ENCODE measurements at places on chromosomes 1 and 21. TPM values are rescaled to one million over a fixed set of nuclear protein-coding genes. Genes with fewer than 3 reads are reported as not detected.

Gene SRSF4
- 82.1 TPM for total RNA-seq

Gene RAB3B
- total RNA-seq, result 0.13 TPM

Gene MIXL1
- total RNA-seq, result 1.2 TPM

Gene APOBEC4
- total RNA-seq, result not detected

Gene FYB2
- not detected for total RNA-seq

Gene SOX13
- 28.0 TPM for total RNA-seq

Gene ELF3
- 1.4 TPM for total RNA-seq

Gene VANGL2
- total RNA-seq, result 1.8 TPM

Gene CELA3A
- total RNA-seq, result 5.2 TPM

Gene DHDDS
- 35.7 TPM for total RNA-seq

Gene TNFSF4
- 5.3 TPM for total RNA-seq

Gene MR1
- 28.1 TPM for total RNA-seq

Gene E2F2
- 8.4 TPM for total RNA-seq

Gene CFHR1
- total RNA-seq, result 2.3 TPM

Gene NOS1AP
- total RNA-seq, result 0.57 TPM

Gene S100B
- 45.7 TPM for total RNA-seq

Gene SPATA21
- not detected for total RNA-seq

Gene NECTIN4
- not detected for total RNA-seq

Gene F13B
- total RNA-seq, result not detected

Gene HHAT
- 4.4 TPM for total RNA-seq

Gene RNF223
- not detected for total RNA-seq

Gene CLCA4
- total RNA-seq, result not detected

Gene CELA3B
- not detected for total RNA-seq

Gene DEGS1
- 102 TPM for total RNA-seq

Gene TSPAN1
- total RNA-seq, result 1.2 TPM

Gene EFNA3
- 4.3 TPM for total RNA-seq

Gene PSMD4
- total RNA-seq, result 121 TPM

Gene OR6N2
- not detected for total RNA-seq

Gene GBP7
- 0.50 TPM for total RNA-seq

Gene ARF1
- 387 TPM for total RNA-seq

Gene SPRR3
- total RNA-seq, result not detected

Gene MTARC2
- 17.4 TPM for total RNA-seq

Gene AQP10
- 3.1 TPM for total RNA-seq

Gene TMEM240
- total RNA-seq, result 2.3 TPM

Gene PCBP3
- total RNA-seq, result 21.3 TPM

Gene IL20
- total RNA-seq, result not detected

Gene CAPN9
- not detected for total RNA-seq

Gene SSU72
- 103 TPM for total RNA-seq

Gene FMO5
- 3.0 TPM for total RNA-seq

Gene RGS21
- total RNA-seq, result not detected

Gene LCE1D
- total RNA-seq, result not detected

Gene TMEM69
- total RNA-seq, result 20.9 TPM

Gene RAP1GAP
- 1.0 TPM for total RNA-seq

Gene ACOT11
- total RNA-seq, result 3.2 TPM

Gene ETNK2
- 4.4 TPM for total RNA-seq

Gene LCE1B
- not detected for total RNA-seq

Gene DESI2
- 20.1 TPM for total RNA-seq

Gene PROK1
- total RNA-seq, result not detected

Gene UBE2U
- total RNA-seq, result not detected

Gene DENND2C
- 1.7 TPM for total RNA-seq

Gene HEYL
- total RNA-seq, result 8.6 TPM

Gene TLCD4
- 2.0 TPM for total RNA-seq

Gene C8B
- not detected for total RNA-seq

Gene C1orf53
- 8.6 TPM for total RNA-seq

Gene TIAM1
- total RNA-seq, result 18.7 TPM

Gene C1orf232
- total RNA-seq, result not detected

Gene GUCA2B
- total RNA-seq, result not detected

Gene FCGR1A
- 25.9 TPM for total RNA-seq

Gene CRYBG2
- total RNA-seq, result not detected

Measured in spleen (tissue), 13 donors.